Astrocyte (in vitro differentiated cells and primary cell): ENCODE measurements at places on chromosomes 1 and 21. TPM values are rescaled to one million over a fixed set of nuclear protein-coding genes. Genes with fewer than 3 reads are reported as not detected.

DNA sequence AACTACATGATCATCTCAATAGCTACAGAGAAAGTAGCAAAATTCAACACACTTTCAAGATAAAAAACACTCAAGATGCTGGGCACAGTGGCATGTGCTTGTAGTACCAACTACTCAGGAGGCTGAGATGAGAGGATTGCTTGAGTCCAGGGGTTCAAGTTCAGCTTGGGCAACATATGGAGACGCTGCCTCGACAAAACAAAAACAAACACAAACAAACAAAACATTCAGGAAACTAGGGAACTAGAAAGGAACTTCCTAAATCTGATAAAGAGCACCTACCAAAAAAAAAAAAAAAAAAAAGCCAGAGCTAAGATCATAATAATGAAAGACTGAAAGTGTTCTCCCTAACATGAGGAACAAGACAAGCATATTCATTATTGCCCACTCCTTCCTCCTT, 22.8 kb upstream of the RNF186 start:
- no peaks in the 10 kb centered on the region for H3K36me3 ChIP-seq
- DNase-seq: no peak
- H3K4me1 ChIP-seq: no peaks in the 10 kb centered on the region
- H3K27ac ChIP-seq: no peak overlapping the region
- no peaks in the 10 kb centered on the region for H3K27me3 ChIP-seq

DNA sequence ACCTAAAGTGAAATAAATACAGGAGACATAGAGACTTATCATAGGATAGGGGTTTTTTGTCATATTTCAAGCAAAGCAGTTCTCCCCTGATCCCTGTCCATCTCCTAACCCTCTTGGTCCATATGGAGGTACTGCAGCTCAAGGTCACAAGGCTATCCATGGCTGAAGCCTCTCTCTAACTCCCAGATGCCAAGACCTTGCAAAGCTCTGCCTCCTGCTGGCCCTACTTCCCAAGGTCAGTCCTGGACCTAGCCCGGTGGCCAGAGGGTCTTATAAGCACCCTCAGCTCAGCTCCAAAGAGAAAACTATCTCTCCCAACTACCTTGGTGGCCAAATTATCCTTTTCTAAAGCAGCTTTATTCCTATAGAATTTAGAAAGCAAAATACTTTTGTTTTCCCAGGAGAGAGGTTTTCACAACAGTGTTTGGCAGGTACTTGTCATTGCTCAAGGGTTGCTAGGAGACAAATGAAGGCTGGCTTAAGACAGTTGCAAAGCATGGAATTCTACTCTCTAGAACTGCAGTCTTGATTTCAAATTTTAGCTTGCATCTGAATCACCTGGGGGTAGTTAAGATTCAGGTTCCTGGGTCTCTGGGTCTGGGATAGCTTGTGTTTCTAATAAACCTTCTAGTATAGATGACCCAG, 121.5 kb downstream of the XCL2 start:
- H3K27me3 ChIP-seq: no peaks in the 10 kb centered on the region
- peaks cover 4% of the 10 kb centered on the region for H3K4me1 ChIP-seq
- DNase-seq: no peak
- H3K36me3 ChIP-seq: no peaks in the 10 kb centered on the region
- no peak overlapping the region for H3K27ac ChIP-seq
- H3K4me3 ChIP-seq: no peak overlapping the region

DNA sequence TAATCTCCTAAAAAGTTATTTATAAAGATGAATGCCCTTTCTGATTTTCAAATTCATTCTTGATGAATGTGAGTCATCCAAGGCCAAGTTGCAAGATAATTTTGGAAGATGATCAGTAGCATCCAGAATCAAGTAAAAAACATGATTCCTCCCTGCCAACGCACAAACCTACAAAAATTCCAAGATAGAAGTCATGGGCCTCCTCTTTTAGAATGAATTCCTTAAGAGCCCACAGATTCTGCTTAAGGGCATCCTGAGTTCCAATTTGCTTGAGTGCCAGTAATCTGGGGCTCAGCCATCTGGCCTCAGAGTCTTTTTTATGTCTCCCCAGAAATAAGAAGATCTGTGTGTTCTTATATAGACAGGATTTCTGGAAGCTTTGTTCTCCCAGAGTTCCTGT, 23.2 kb upstream of the SPATA6 start:
- H3K27me3 ChIP-seq: no peaks in the 10 kb centered on the region
- H3K36me3 ChIP-seq: no peaks in the 10 kb centered on the region
- no peak overlapping the region for H3K4me3 ChIP-seq
- no peak overlapping the region for H3K27ac ChIP-seq
- peaks cover 12% of the 10 kb centered on the region for H3K4me1 ChIP-seq

- peak overlapping the region; percentile 67 for H3K27ac ChIP-seq
- peak; percentile 89 for DNase-seq
- H3K4me3 ChIP-seq: no peak overlapping the region
- H3K4me1 ChIP-seq: peaks cover 15% of the 10 kb centered on the region
These were observed 17.8 kb downstream of the PKNOX1 start for GRCh38 chr21:42991992-42992740.

GRCh38 chr1:39965044-39965443, 10.1 kb downstream of the MFSD2A start:
- no peak overlapping the region for H3K27ac ChIP-seq
- H3K4me3 ChIP-seq: no peak overlapping the region

Gene OR2L5
- total RNA-seq: not detected in 2 replicates

Gene WNT2B
- total RNA-seq: 18.0 and 18.5 TPM in 2 replicates

Gene DNM3
- 4.7 and 6.5 TPM in 2 replicates for total RNA-seq
